ENCODE measurements at places on chromosomes 2 and 18.

- H3K4me1 ChIP-seq, result peaks cover 40% of the 10 kb centered on the region
- peak overlapping the region; percentile 100 for H3K4me3 ChIP-seq
- DNase-seq, result peak; percentile 68
- peak overlapping the region; percentile 99 for H3K27ac ChIP-seq
These were observed 780 bp downstream of the HTRA2 start for GRCh38 chr2:74530239-74531187.

DNA sequence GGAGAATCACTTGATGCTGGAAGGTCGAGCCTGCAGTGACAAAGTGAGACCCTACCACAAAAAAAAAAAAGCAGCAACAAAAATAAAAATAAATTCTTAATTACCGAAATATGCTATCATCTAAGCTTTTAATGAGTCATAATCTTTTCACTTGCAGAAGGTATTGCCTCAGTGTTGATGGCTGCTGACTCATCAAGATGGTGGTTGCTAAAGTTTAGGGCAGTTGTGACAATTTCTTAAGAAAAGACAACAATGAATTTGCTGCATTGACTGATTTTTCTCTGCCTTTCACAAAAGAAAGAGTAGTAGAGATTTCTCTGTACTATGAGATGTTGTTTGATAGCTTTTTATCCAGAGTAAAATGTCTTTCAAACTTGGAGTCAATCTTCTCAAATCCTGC is 1809.0 kb downstream of the SUCLG1 start:
- no peaks in the 10 kb centered on the region for H3K36me3 ChIP-seq
- H3K4me1 ChIP-seq, result no peaks in the 10 kb centered on the region
- no peaks in the 10 kb centered on the region for H3K27me3 ChIP-seq

GRCh38 chr2:14189929-14190328 is 442.6 kb upstream of the LRATD1 start:
- no peak overlapping the region for H3K4me3 ChIP-seq
- H3K36me3 ChIP-seq, result no peaks in the 10 kb centered on the region
- no peak overlapping the region for H3K27ac ChIP-seq
- no peak for DNase-seq

DNA sequence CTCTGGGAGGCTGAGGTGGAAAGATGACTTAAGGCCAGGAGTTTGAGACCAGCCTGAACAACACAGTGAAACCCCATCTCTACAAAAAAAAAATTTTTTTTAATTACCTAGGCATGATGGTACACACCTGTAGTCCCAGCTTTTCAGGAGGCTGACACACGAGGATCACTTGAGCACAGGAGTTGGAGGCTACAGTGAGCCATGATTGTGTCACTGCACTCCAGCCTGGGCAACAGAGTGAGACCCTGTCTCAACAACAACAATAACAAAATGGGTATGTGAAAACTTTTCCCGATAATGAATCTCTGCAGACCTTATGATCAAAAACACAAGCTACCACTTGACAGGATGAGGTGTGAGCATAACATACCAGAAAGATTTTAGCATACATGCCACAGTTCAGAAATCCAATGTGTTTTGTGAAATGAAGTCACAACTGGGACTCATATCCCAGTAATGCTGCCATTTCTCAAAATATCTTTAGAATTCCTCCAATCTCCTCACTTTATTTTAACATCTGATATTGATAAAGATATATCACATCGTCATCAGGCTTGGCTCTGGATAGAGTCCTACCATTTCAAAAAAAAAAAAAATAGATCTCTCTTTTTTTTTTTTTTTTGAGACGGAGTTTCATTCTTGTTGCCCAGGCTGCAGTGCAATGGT is 74.0 kb upstream of the PELI1 start:
- H3K36me3 ChIP-seq, result no peaks in the 10 kb centered on the region
- no peaks in the 10 kb centered on the region for H3K27me3 ChIP-seq
- no peak overlapping the region for H3K4me3 ChIP-seq
- DNase-seq, result no peak

- H3K27me3 ChIP-seq, result peaks cover 35% of the 10 kb centered on the region
- no peak for DNase-seq
- H3K4me3 ChIP-seq, result no peak overlapping the region
These were observed 72.5 kb upstream of the SERPINE2 start for GRCh38 chr2:224111576-224111975.

GRCh38 chr2:119808516-119809147 is 48.9 kb downstream of the PTPN4 start:
- H3K27me3 ChIP-seq, result no peaks in the 10 kb centered on the region
- H3K27ac ChIP-seq, result peak overlapping the region; percentile 40
- peaks cover 49% of the 10 kb centered on the region for H3K36me3 ChIP-seq
- peaks cover 49% of the 10 kb centered on the region for H3K4me1 ChIP-seq
- no peak overlapping the region for H3K4me3 ChIP-seq

DNA sequence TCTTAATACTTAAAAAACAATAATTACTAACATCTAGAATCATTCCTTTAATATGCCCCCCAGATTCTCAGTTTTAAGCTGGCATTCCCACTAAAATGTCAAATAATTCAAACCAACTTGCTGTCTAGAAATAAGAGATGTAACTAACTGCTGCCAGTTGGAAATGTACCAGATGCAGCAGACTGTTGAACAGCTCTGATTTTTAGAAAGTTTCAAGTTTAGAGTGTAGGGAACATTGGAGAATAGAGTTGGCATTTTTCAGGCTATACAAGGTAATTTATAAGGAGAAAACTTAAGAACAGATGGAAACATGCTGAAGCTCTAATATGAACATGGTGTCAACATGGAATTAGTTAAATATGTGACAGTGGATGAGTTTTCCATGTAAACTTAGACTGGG is 101.4 kb downstream of the PTRHD1 start:
- peaks cover 67% of the 10 kb centered on the region for H3K36me3 ChIP-seq
- H3K4me1 ChIP-seq, result peaks cover 4% of the 10 kb centered on the region
- no peaks in the 10 kb centered on the region for H3K27me3 ChIP-seq
- H3K27ac ChIP-seq, result no peak overlapping the region
- H3K4me3 ChIP-seq, result no peak overlapping the region
- DNase-seq, result no peak

- H3K27ac ChIP-seq, result peak overlapping the region; percentile 78
- DNase-seq, result no peak
- H3K36me3 ChIP-seq, result no peaks in the 10 kb centered on the region
- H3K4me3 ChIP-seq, result peak overlapping the region; percentile 1
- peaks cover 16% of the 10 kb centered on the region for H3K4me1 ChIP-seq
- no peaks in the 10 kb centered on the region for H3K27me3 ChIP-seq
These were observed 198.6 kb downstream of the MEMO1 start for GRCh38 chr2:31812051-31812798.

- H3K27me3 ChIP-seq, result no peaks in the 10 kb centered on the region
- H3K36me3 ChIP-seq, result no peaks in the 10 kb centered on the region
- H3K4me3 ChIP-seq, result no peak overlapping the region
- DNase-seq, result no peak
- no peak overlapping the region for H3K27ac ChIP-seq
These were observed 182.0 kb downstream of the TCF4 start for GRCh38 chr18:55405893-55406406.

DNA sequence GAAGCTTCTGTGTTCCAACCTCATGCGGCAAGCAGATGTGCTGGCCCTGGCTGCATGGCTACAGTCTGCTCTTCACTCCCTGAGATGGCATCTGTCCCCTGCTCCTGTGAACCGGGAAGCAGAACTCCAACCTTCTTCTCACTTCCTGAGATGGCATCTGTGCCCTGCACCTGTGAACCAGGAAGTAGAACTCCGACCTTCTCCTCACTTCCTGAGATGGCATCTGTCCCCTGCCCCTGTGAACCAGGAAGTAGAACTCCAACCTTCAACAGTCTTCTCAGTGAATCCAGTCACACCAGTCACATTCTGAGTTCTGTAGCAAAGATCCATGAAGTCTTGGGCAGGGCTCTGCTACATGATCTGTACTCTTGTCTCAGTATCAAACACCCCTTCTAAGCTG is 887.2 kb upstream of the KLHL29 start:
- H3K36me3 ChIP-seq, result no peaks in the 10 kb centered on the region
- no peaks in the 10 kb centered on the region for H3K4me1 ChIP-seq
- H3K27me3 ChIP-seq, result no peaks in the 10 kb centered on the region
- H3K27ac ChIP-seq, result no peak overlapping the region
- DNase-seq, result no peak

GRCh38 chr2:30235859-30236535 is 4.7 kb downstream of the LBH start:
- peak overlapping the region; percentile 96 for H3K27ac ChIP-seq
- DNase-seq, result peak; percentile 74
- no peaks in the 10 kb centered on the region for H3K27me3 ChIP-seq
- H3K4me3 ChIP-seq, result peak overlapping the region; percentile 75
- H3K36me3 ChIP-seq, result peaks cover 78% of the 10 kb centered on the region

- no peak overlapping the region for H3K4me3 ChIP-seq
- no peak for DNase-seq
- H3K36me3 ChIP-seq, result no peaks in the 10 kb centered on the region
- no peaks in the 10 kb centered on the region for H3K27me3 ChIP-seq
- H3K4me1 ChIP-seq, result no peaks in the 10 kb centered on the region
These were observed 184.2 kb downstream of the PIEZO2 start for GRCh38 chr18:10965119-10965518.

DNA sequence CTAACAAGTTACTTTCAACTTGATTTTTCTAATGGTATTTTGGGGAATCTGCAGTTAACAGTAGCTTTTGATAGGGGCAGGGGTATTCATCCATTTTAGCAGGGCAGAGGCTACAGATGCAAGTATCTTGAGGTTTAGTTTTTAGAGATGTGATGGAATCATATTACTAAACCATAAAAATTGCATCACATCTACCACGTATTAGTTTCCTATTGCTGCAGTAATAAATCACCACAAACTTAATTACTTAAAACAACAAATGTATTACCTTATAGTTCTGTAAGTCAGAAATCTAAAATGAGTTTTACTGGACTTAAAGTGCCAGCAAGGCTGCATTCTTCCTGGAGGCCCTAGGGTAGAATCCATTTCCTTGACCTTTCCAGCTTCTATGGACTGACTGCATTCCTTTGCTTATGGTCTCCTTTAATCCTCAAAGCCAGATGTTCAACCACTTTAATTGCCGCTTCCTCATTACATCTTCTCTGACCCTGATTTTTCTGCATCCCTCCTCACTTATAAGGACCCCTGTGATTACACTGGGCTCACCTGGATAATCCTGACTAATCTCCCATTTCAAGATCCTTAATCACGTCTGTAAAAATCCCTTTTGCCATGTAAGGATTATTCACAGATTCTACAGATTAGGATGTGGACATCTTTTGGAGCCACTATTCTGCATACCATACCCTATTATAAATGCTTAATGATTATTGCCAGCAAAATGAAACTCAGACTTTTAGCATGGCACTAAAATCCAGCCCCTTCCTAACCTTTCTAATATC is 21.9 kb upstream of the EXOC6B start:
- H3K4me3 ChIP-seq, result no peak overlapping the region
- no peak for DNase-seq
- H3K4me1 ChIP-seq, result no peaks in the 10 kb centered on the region
- no peak overlapping the region for H3K27ac ChIP-seq
- peaks cover 21% of the 10 kb centered on the region for H3K27me3 ChIP-seq

- H3K4me3 ChIP-seq, result no peak overlapping the region
- DNase-seq, result no peak
- no peaks in the 10 kb centered on the region for H3K27me3 ChIP-seq
- H3K36me3 ChIP-seq, result no peaks in the 10 kb centered on the region
- H3K4me1 ChIP-seq, result no peaks in the 10 kb centered on the region
- no peak overlapping the region for H3K27ac ChIP-seq
These were observed 214.3 kb downstream of the MGAT5 start for GRCh38 chr2:134468164-134468563.

DNA sequence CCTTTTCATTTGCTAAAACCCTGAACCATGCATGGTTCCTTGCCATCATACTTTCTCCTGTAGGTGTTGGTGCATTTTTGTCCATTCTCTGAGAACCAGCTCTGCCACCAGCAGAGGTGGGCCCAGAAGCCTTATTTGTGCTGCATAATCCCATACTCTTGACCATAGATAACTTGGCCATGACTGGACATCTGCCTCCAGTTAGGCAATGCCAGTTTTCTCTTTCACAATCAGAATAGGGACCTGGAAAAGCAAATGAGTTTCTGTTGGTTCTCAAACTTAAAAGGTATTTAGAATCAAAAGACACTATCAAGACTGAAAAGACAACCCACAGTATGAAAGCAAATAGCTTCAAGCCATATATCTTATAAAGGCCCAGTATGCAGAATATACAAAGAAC is 167.3 kb downstream of the MAIP1 start:
- H3K36me3 ChIP-seq, result no peaks in the 10 kb centered on the region
- H3K27ac ChIP-seq, result no peak overlapping the region
- no peaks in the 10 kb centered on the region for H3K4me1 ChIP-seq
- no peak overlapping the region for H3K4me3 ChIP-seq

DNA sequence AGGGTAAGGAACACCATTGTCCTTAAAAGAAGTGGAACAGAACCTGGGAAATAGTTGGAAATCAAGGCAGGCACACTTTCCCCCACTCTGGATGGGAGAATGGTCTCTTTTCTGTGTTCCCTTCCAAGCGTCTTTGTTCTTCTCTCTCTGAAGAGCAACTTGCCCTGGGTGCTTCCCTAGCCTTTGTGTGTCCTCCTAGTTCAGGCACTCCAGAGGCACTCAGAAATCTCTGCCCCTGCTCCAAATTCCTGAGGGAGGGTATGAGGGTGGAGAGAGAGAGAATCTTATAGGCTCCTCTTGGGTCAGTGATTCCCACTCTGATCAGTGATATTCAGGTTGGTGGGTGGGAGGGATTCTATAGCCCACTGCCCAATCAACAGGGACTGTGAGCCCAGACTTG is 8.8 kb upstream of the SIX2 start:
- H3K36me3 ChIP-seq, result no peaks in the 10 kb centered on the region
- H3K27me3 ChIP-seq, result peaks cover 65% of the 10 kb centered on the region
- no peak for DNase-seq
- H3K4me1 ChIP-seq, result no peaks in the 10 kb centered on the region

GRCh38 chr2:36729067-36729466 is 32.6 kb downstream of the VIT start:
- no peak overlapping the region for H3K4me3 ChIP-seq
- no peaks in the 10 kb centered on the region for H3K36me3 ChIP-seq
- H3K27me3 ChIP-seq, result peaks cover 4% of the 10 kb centered on the region
- H3K27ac ChIP-seq, result no peak overlapping the region
- DNase-seq, result no peak

- DNase-seq, result no peak
- H3K27me3 ChIP-seq, result no peaks in the 10 kb centered on the region
- H3K27ac ChIP-seq, result no peak overlapping the region
- no peaks in the 10 kb centered on the region for H3K4me1 ChIP-seq
- no peaks in the 10 kb centered on the region for H3K36me3 ChIP-seq
These were observed 149.1 kb downstream of the SLC8A1 start for GRCh38 chr2:40302751-40303325.

DNA sequence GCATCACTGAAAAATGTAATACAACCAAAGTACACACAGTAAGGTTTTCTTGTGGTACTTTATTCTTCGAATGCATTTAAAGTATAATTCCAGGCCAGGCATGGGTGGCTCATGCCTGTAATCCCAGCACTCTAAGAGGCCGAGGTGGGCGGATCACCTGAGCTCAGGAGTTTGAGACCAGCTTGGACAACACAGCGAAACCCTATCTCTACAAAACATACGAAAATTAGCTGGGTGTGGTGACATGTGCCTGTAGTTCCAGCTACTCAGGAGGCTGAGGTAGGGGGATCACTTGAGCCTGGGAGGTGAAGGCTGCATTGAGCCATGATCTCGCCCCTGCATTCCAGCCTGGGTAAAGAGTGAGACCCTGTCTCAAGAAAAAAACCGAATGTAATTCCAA is 3.9 kb upstream of the TTC39C start:
- no peak overlapping the region for H3K27ac ChIP-seq
- peaks cover 65% of the 10 kb centered on the region for H3K4me1 ChIP-seq
- H3K27me3 ChIP-seq, result no peaks in the 10 kb centered on the region
- no peak overlapping the region for H3K4me3 ChIP-seq
- no peak for DNase-seq

GRCh38 chr18:3111523-3112240 is 98.7 kb upstream of the LPIN2 start:
- H3K27ac ChIP-seq, result no peak overlapping the region
- no peak for DNase-seq
- H3K27me3 ChIP-seq, result no peaks in the 10 kb centered on the region
- H3K4me1 ChIP-seq, result no peaks in the 10 kb centered on the region
